ENCODE measurements at places on chromosomes 1 and 21.

DNA sequence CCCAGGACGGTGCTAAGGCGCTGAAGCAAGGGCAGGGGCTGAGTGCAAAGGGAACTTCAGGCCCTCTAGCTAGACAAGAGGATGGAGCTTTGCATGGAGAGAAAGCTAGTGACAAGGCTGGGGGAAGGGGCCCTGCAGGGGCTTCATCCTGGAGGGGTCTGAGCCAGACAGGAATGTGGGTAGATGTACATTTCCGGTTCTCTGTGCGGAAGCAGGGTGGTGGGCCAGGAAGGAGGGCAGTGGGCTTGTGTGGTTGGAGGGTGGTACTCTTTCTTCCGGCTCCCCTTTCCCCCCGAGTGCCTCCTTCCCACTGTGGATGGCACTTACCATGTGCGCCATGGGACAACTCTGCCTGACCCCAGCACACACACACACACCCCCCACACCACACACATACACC, 1.5 kb downstream of the KISS1 start:
- DNase-seq, result no peak

- DNase-seq, result no peak
Observed at GRCh38 chr1:21510885-21511578, 1.8 kb downstream of the ALPL start.

DNA sequence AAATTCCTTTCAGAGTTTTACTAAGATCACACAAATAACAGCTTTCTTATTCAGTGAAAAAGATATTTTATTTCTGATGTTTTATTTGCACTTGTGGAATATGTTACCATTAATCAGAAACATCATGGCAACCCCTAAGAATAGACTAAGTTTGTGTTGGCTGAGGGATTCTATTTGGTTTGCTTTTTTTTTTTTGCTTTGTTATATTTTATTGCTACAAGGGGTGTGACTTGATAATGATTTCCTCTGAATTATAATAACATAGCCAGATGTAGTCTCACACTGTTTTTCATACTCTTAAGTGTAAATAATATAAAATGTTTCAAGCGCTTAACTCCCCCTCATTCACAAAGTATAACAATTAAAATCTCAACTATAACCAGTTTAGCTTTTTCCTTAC, 20.0 kb downstream of the GLRX2 start:
- no peak for DNase-seq

GRCh38 chr21:15065392-15066122, 757 bp upstream of the NRIP1 start:
- peak; percentile 38 for DNase-seq

DNA sequence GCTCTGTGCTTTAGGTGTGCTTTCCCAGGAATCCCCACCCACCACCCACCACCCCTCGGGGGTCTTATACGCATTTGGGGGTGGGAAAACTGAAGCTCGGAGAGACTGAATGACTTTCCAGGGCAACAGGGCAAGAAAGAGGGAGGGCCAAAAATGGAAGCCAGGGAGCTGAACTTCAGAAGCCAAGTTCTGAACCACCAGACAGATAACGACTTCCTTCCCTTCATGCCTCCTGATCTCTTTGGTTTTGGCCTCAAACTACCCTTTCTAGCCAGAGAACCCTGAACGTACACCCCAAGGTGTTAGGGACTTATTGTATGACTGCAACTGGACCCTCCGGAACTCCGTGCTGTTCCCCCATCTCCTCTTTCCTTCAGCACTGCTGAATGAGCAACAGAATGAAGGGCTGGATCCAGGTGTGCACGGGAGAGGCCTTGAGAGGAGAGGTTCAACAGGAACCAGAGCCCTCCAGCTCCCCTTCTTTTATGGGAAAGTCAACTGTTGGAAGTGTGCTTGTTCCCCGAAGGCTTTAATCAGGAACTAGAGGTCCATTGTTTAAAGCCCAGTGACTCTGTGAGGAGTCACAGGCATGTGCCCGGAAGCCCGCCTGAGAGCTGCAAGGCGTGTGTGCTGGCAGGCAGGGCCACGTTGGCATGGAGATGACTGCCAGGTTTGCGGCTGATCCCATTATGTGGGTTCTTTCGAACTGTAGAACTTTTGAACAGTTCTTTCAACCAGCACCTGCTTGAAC, 3.1 kb downstream of the BACE2 start:
- no peak for DNase-seq

GRCh38 chr1:181669246-181669645, 185.9 kb downstream of the CACNA1E start:
- DNase-seq, result no peak

- DNase-seq, result no peak
Observed at GRCh38 chr1:205916541-205916940, 26.7 kb downstream of the SLC26A9 start.
